ENCODE measurements at places on chromosomes 4 and X.

- no peak for DNase-seq
These were observed 115.8 kb downstream of the AFF1 start for GRCh38 chr4:87050596-87050995.

- no peak for DNase-seq
These were observed 12.8 kb upstream of the PPM1K start for GRCh38 chr4:88297212-88297516.

GRCh38 chr4:80270868-80271267, 4.4 kb downstream of the FGF5 start:
- no peak for DNase-seq

DNA sequence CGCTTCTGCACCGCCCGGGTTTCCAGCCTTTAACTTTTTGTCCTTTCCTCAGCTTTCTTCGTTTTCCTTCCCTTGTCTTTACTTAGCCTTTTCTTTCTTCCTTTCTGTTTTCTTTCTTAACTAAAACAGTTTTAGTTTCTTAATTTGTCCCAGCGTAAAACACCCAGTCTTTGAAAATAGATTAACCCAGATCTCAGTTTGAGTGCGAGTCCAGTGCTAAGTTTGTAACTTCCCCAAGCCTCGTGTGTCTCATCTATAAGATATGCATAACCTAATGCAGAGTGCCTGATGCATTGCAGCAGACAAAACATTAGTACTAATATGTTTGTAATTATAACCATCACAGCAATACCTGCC, 460 bp upstream of the GEMIN8 start:
- DNase-seq = no peak

DNA sequence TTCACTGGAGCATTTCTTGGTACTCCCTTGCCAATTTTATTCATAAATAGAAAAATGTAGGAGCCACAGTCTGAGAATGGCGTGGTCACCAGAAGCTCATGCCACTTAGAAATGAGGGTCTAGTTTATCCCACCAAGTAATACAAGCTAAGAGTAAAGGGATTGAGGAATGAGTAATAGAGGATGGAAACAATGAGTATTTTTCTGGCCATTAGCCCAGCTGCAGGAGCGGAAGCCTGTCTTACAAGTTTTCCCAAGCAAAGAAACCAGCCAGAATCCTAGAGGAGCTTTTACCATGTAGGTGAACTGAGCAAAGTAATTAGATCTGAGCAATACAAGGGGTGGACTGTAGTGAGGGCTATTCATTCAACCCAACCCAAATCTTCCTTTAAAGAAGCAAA, 160.7 kb upstream of the NPY2R start:
- no peak for DNase-seq

- no peak for DNase-seq
These were observed 1044.4 kb upstream of the DIAPH2 start for GRCh38 chrX:95640226-95640625.

DNA sequence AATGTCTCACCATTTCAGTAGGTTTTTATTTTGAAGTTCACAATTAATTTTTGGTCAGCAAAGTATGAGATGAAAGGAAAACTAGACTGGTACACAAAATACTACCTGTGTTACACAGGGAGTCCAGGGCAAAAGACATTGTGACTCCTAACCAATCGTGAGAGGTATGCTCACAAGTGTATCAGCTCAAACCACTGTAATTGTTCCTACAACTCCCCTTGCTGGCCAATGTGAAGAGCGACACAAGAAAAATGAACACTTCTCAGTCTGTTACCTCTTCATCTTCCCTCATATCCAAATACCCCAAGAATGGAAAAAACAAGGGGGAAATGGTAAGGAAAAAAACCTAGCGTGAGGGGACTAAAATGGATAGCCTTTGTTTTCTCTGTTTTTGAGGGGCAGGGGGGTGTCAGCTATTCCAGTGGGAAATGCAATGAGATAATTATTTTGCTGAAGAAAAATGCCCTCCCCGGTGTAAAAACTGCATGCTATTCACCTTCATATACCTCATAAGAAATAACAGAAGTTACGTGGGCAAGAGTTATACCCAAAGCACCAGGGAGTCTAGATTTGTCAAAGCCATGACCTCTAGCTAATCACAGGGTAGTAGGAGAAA, 30.6 kb upstream of the NSUN7 start:
- no peak for DNase-seq
